ENCODE measurements at places on chromosomes 1 and 21.

DNA sequence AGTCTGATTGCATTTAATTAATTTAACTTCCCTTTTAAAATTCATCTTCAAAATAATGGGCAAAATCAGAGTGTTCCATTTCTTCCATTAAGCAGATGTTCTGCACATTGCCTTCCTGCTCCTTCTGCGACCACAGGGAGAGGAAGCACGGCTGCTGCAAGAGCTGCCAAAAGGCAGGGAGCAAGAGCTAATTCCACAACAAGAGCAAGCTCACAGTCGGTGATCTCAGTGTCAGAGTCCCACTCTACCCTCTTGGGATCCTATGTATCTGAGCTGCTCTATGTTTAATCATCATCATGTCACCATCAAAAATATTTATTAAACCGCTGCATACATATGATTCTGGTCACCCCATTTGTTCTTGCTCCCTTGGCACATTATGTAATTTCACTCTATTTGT, 255.3 kb upstream of the CAMK1G start:
- no peak for DNase-seq

DNA sequence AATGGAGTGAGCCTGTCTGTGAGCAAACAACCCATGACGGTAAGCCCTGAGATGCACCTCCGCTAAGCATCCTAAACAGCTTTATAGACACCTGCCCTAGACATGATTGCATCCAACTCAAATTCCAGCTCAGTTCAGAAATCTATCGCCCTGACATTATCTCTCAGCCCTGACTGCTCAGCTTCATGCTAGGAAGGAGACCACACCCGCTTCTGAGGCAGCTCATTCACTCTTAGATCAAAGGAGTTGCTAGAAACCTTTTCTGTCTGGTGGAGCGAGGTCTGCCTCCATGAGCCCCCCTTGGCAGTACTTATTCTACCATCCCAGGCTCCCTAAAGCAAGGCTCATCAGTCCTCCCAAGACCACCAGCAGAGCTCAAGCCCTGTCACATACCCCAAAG, 17.0 kb downstream of the IL10RB start:
- DNase-seq, result no peak

DNA sequence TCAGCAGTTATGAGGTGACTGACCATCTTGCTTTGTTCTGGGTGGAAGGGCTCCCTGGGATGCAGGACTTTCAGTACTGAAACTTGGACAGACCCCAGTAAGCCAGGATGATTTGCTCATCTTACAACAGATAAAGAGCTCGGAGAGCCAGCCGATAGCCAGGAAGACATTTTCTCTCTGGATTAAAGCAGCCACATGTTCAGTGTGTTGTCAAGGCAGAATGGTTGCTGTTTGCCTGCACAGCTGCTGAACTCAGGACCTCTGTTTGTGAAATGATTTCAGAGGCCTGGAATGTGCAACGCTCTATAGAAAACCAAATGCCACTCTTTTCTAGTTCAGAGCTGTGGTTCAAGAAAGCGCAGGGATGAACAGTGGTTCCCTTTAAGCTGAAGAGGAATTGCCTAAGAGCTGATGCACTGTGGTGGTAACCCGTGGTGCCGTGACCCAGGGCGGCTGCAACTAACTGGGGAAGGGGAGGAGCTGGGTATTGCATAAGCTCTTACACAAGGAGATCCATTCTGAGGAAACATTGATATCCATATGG, 40.7 kb downstream of the CASQ2 start:
- DNase-seq, result no peak

GRCh38 chr1:224585051-224585450, 31.1 kb upstream of the CNIH3 start:
- DNase-seq, result no peak

GRCh38 chr1:3732434-3733093, 19.7 kb upstream of the CCDC27 start:
- no peak for DNase-seq

DNA sequence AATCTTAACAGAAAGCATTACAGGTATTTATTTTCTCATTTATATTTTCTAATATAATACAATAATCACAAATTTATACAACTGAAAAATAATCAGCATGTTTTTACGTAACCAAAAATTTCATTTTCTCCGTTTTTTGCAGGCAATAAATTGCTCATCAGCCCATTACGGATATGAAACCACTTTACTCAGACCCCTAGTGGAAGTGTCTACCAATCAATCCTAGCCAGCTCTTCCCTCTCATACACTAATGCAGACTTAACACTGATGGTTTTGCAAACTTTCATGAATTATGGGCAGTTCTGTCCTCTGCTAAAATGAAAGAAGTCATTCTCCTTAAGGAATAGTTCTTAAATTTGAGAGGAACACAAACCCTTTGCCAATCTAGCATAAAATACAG, 124.7 kb downstream of the EIF4G3 start:
- no peak for DNase-seq

DNA sequence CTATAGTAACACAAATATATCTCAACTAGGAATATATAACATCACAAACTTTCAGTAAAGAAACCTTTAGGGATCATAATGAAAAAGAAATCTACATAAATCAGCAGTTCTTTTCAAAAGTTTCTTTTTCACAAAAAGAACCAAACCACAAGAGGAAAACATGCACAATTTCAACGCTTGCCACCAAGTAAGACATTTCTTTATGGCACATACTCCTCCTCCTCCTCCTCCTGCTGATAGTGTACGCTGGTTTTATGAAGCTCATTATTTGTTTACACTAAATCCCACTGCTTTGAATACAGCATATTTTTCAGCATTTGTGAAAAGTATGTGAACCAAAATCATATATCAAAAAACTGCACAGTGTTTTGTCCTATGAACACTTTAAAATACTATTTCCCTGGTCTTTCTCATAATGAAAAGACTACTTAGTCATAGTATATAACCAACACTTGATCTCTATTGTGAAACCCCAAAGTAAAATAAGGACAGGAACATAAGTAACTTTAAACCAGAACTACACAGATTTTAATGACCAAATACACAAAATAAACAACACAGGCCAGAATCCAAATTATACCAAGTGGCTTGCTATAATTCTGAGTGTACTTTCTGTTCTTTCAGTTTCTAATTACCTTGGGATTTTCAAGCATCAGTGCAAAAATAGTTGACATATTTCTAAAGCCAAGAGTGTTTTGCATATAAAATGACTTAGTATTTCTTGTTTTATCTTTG, 184.2 kb downstream of the EIF4G3 start:
- no peak for DNase-seq

DNA sequence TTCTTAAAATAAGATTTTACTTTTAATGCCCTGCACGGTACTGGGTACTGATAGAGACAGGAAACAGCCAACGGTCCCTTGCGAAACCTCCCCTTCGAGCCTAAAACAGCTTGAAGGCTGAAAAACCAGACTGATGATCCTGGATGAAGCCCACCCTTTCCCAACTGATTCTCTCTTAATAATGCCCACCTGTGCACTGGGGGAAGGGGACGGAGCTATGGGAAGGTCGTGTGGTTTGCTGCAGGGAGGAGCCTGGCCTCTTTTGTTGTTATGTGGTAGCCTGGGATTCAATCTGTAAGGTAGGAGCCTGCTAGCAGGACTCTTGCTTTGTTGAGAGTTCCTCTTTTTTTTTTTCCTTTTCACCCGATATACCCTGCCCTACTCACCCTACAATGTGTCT, 25.6 kb downstream of the SAMSN1 start:
- no peak for DNase-seq

- DNase-seq, result no peak
Measured at GRCh38 chr1:93416183-93416582, 31.7 kb upstream of the FNBP1L start.

- no peak for DNase-seq
Measured at GRCh38 chr1:92949937-92950817, 11.1 kb downstream of the DIPK1A start.

- DNase-seq, result no peak
Measured at GRCh38 chr1:54994355-54994990, 4.3 kb upstream of the BSND start.

Measured in iPS DF 6.9 (cell line).